Epithelial cell of proximal tubule (primary cell): ENCODE measurements at places on chromosomes 11 and 22. TPM values are rescaled to one million over a fixed set of nuclear protein-coding genes. Genes with fewer than 3 reads are reported as not detected.

DNA sequence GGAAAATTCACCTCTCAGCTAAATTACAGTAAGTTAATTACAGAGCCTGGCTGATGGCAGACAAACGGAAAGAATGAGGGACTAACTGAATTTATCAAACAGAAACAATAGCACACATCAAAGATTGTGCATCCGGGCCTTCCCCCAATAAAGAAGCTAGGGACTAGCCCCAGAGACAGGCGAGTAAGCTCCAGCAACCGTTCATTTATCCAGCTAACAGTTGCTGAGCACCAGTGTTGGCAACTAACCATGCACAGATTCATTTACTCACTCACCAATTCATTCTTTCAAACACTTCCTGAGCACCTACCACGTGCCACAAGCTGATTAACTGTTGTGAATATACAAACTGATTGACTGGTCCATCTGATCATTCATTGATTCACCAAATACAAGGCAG lies 51.2 kb downstream of the SMCO4 start:
- no peak for DNase-seq

DNA sequence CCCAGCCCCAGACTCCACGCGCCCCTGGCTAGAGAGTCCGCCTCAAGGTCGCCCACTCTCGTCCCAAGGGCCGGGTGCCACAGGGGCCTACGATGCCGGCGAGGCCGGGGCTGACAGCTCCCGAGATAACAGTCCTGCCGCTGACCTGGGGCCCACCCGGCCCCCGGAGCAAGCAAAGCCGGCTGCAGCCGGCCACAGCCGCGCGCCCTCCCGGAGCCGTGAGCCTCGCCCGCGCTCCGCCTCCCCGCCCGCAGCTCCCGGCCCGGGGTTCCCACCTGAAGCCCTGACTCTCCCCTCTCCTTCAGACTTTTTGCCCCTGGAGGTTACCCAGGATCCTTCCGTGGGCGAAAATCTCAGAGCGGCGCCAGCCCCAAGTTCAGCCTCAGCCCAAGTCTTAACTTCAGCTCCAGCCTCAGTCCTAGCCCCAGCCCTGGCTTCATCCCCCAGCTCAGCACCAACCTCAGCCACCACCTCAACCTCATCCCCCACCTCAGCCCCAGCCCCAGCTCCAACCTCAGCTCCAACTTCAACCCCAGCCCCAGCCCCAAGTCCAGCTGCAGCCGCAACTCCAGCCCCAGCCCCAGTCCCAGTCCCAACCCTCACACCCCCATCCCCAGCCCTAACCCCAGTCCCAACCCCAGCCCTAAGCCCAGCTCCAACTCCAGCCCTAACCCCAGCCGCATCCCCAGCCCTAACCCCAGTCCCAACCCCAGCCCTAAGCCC lies 1.7 kb downstream of the KLHDC7B start:
- DNase-seq: no peak

GRCh38 chr11:87726506-87726905 lies 448.7 kb downstream of the RAB38 start:
- DNase-seq: peak; percentile 19

DNA sequence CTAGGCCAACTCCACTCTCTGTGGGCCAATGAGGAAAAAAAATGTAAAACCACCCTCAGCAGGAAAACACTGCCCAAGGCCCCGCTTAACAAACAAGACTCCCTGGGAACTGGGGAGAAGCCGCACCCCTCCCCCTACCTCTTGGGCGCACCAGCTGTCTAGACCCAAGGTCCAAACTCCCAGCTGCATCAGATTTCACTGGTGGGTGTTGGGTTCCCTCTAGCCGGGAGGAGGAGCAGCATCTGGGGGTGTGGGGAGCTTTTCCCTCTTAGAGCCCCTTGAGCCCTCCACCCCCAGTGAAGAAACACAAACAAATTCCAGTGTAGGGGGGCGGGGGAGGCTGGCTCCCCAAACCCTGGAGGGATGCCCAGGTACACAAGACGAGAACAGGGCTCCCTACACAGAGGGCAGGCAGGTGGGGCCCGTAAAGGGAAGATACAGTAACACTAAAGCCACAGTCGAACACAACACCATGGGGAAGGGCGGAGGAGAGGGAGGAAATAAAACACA lies 64.9 kb downstream of the NECTIN1 start:
- DNase-seq: no peak

DNA sequence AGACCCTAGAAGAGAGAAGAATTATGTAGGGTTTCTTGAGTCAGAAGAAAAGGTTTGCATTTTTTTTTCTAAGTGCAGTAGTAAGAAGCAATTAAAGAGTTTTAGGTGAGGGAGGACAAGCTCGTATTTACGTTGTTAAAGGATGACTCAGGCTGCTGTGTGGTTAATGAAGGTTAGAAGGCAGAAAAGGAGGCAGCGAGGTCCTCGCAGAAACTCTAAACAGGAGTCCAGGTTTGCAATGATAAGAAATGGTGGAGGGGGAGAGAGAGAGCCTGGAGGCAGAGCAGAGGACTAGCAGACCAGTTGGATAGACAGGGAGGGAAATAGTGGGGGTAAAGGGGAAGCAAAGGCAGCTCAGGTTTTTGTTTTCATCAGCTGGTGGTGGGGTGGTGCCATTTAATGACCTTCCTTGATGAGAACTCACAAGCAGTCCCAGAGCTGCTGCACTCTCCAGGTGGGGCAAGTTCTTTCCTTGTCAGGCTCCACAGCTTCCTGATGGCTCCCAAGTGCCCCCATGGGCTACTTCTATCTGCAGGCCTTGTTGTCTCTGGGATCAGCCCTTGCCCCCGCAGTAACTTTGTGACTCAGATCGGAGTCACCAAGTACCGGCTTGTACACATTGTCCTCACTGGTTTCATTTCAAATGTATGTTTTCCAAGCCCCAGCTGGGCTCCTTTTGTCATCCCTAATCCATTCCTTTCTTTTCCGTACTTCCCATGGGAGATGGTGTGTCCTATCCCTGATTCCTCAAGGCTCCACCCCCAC lies 8.3 kb upstream of the INSC start:
- DNase-seq: no peak

- DNase-seq: no peak
Measured at GRCh38 chr11:45428116-45428515, 142.0 kb upstream of the SYT13 start.

- DNase-seq: no peak
Measured at GRCh38 chr11:132779497-132779896, 752.8 kb downstream of the OPCML start.

DNA sequence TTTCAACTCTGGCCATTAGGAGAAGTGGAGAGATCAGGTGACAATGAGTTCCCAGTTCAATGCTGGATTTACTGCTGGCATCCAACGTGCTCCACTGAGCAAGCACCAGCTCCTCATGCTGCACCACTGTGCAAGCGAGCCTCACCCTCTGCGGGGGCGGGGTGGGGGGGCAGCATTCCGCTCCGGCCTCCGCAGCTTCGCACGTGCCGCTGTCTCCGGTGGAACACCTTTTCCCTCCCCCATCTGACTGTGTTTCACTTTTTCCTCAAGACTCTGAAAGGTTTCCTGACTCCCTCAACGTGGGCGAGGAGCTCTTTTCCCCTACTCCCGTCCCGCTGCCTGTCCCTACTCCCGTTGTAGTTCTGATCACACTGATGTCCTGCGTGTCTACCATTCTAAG lies 835 bp upstream of the RHOD start:
- no peak for DNase-seq

- no peak for DNase-seq
Measured at GRCh38 chr11:33801821-33802193, 27.5 kb upstream of the FBXO3 start.

The BRMS1 gene
- total RNA-seq: 72.0 and 95.1 TPM in 2 replicates

The TRPT1 gene
- total RNA-seq: 63.3 and 98.1 TPM in 2 replicates

The OR52A1 gene
- total RNA-seq: not detected in 2 replicates

The APBB1 gene
- total RNA-seq: 24.7 and 28.3 TPM in 2 replicates
